ENCODE measurements at places on chromosomes 5 and 9.

DNA sequence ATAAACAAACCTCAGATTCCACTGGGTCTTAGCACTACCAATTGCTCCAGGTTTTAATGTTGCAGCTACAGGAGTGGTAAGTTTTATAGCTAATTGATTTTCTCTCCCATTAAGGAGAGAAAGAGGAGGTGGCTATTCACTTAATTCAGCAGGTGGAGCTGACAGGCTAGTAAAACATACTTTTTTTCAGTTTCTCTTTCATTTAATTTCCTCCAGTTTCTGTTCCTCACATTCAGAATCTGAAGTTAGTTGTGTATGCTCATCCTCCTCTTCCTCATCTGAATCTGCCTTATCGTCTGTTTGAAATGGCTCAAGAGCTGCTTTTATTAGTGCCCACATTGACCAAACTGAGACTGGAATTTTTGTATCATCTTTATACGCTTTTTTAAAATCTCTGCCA is 98.0 kb downstream of the PLPPR1 start:
- no peak for DNase-seq

- no peak for DNase-seq
These were observed 17.3 kb downstream of the ADRB2 start for GRCh38 chr5:148843510-148844318.

DNA sequence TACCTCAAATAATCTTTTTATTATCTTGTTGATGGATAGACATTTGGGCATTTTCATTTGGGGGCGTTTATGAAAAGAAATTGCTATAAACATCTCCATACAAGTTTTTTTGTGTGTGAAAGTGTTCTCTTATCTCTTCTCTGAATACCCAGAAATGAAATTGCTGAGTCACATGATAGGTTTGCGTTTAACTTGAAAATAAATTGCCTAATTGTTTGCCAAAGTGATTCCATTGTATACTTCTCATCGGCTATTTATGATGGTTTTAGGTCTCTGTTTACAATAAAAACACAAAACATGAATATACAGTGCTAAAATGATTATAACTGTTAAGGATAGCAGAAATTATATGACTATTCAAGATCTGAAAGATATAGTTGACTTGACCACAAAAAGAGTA is 361.7 kb downstream of the TAF11L14 start:
- no peak for DNase-seq

- DNase-seq: no peak
These were observed 56.1 kb downstream of the CHD1 start for GRCh38 chr5:98872674-98873073.

GRCh38 chr5:122478741-122479442 is 166.9 kb downstream of the SNCAIP start:
- no peak for DNase-seq

DNA sequence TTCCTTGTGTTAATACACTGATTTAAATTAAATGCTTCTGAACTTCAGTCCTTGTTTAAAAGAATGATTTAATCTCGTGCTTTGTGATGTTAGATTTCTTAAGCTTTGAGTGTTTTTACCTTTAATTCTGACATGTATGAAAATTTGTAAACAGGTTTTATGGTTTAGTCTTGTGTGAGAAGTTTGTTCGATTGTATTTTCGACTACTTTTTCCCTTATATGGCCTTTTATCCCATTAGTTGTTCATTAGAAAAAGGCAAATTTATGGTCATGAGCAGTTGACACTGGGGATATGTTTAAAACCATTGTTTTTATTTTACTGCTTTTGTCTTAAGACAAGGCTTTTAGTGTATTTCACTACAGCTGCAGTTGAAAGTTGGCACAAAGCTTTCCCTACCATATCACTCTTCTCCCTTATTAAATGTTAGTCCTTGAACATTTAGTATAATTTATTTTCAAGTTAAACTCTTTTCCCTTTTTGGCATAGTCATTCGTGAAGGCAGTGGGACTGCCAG is 3.3 kb downstream of the UBE2R2 start:
- DNase-seq: peak; percentile 83

GRCh38 chr9:96442491-96442890 is 7.5 kb upstream of the HABP4 start:
- DNase-seq: no peak

DNA sequence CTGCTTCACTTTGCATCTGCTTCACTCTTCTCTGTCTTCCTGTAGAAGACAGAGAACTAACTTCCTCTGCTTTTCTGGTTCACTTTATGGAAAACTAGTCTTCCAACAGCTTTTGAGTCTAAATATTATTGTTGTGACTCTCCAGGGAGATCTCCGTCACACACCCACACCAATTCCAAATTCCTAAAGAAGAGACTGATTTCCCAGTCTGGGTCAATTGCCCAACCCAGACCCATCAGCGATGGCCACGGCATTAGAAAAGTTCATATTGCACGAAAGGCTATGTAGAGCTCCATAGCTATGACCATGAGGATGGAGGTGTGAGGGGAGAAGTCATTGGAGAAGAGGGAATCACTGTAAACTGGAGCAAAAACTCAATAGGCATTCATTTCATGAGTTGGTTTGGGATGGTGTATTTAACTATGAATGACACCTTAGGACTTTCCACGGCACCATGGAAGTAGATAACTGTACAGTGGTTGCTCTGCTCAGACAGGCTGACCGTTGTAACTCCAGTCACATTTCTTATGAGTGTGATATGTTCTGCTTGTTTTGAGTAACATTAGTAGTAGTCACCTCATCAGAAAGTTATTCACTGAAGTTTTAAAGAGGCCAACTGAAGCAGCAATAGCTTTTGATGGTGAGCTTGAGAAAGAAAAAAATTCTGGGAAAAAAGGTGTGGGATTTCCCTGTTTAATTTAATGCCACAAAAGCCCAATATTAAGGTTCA is 78.1 kb upstream of the MAMDC2 start:
- DNase-seq: no peak

DNA sequence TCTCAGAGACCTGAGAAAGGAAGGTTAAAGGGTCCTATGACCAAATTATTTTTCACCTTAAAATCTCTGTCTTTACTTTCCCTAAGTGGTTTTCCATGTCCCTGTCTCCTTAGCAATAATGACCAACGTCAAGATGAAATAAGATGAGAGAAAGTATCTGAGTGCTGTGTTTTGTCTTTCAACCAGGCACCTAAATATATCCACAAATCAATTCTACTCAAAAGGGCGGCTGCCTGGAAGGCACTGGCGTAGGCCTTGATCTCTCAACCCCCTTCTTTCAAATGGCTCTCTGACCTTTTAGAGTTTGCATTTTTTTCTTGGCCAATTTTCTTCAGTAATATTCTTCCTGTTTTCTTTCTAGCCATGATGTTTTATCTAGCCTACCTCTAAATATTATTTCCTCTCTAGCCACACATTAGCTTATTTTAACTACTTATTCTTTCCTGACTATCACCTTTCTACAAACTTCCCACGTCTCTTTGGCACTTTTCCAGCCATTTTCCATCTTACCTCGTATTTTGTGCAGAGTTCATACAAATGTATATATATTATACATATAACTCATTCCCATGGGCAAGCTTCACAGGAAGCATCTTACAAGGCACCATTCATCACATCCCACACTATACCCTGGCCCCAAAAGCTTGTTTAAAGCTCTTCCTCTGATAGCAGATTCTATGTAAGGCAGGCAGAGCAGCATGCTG is 204.5 kb downstream of the SNX18 start:
- DNase-seq: no peak

GRCh38 chr5:134567641-134568336 is 42.3 kb downstream of the JADE2 start:
- DNase-seq: no peak

DNA sequence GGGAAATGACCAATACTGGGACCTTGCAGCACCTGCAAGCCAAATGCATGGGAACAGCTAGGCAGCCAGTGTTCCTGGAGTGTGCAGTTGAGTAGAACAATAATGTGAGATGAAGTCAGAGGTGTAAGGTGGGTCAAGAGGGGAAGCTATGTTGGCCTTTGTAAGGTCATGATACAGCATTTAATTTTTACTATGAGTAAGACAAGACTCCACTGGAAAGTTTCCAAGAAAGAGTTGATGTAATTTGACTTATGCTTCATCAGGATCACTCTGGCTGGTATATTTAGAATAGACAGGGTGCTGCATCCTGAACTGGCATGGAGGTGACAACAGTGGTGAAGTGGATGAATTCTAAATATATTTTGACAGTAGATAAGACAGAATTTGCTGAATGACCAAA is 744.8 kb downstream of the KCTD16 start:
- no peak for DNase-seq

DNA sequence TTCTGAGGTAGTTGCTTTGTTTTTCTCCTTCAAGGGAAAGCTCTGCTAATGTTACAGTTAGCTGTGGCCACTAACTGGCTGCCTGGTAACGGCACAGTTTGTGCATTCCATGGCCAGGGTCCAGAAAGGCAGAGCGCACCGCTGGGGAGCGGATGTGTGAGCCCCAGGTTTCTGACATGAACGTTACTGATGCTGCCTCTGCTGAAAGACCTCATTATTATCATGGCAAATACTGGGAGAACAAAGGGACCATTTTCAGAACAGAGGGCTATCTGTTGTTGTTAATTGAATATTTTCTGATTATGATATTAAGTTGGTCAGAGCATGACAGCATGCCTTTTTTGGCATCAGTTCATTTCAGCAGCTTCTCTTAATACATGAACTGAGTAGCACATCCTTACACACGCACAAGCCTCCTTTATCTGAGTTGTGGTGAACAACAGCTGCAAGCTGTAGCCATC is 134.1 kb downstream of the NUDT12 start:
- DNase-seq: peak; percentile 83

DNA sequence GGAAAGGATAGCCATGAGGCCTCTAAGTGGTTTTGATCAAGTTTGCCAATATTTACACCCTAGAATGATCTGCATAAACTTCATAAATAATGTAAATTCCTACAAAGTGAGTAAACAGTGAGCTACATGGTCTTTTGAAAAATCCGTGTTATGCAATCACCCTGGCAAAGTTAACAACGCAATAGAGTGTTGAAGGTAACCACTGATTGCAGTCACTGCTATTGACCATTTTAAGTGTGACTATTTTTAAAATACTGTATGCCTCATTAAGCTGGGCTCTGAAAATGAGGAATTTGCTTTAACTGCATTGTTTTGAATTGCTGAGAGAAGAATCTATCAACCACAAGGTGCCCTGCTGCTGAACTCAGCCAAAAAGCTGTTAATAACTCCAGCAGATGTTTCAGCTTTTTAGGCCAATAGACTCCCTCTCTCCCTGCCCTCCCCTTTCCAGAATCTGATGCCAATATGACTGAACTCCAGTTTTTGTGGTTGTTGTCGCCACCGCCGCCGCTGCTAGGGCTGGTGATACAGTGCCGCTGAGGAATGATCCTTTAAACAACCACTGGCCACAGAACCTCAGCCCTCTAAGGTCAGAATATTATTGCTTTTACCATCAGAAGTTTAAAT is 35.3 kb upstream of the SMARCA2 start:
- DNase-seq: no peak

DNA sequence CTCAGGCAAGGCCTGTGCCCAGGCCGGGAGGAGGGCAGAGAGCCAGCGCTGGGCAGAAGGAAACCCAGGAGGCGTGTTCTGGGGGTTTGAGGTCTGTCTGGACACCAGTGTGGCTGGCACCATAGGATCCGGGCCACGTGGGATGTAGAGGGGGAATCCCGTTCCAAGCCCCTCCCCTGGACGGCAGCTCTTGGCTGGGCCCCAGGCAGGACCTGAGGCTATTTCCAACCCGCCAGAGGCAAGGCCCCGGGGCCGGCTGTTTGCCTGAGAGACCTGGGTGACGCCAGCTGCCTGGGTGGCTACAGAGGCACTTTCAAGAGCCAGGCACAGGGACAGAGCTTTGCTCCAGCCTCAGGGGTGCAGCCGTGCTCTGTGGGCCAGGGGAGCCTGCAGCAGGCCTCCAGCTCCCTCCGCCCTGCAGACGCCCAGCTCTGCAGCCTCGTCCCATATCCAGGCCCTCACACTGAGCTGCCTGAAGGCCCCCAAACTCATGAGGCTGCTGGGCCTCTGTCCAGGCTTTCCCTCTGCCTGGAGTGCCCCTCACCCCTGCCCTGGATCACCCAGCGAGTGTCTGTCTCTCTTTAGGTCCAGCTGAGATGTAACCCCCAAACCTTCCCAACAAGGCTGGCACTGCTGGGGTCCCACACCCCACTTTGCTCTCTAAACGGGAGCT is 56.6 kb upstream of the EGFL7 start:
- no peak for DNase-seq

DNA sequence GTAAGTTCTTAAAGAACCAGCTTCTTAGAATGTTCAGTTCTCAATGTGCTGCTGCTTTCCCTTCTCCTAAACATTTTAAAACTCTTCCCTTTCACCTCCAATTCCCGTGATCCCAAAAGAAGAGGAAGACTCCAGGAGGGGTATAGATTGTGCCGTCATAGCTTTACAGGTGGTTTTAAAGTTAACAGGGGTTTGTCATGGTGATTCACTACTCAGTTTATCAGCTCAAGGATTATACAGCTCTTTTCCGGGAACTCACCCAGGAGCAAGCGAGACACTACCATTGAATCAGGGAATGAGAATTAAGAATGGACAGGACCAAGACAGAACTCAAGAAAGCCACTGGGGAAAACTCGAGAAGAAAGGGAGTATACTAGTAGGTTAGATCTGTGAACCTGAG is 178.8 kb downstream of the NR3C1 start:
- no peak for DNase-seq

GRCh38 chr5:43268188-43268820 is 44.9 kb downstream of the HMGCS1 start:
- no peak for DNase-seq

DNA sequence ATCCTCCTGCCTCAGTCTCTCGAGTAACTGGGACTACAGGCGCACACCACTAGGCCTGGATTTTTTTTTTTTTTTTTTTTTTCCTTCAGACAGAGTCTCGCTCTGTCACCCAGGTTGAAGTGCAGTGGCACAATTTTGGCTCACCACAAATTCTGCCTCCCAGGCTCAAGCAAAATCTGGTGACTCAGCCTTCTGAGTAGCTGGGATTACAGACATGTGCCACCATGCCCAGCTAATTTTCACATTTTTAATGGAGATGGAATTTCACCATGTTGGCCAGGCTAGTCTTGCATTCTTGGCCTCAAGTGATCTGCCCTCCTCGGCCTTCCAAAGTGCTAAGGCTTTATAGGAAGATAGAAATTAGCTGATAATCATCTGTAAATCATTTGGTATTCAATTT is 43.9 kb downstream of the NSA2 start:
- DNase-seq: no peak

All from pons (tissue), 1 donor.